ENCODE measurements at places on chromosomes 12 and 14.

GRCh38 chr14:22433069-22433468 lies 156.0 kb downstream of the DAD1 start:
- no peak for DNase-seq

DNA sequence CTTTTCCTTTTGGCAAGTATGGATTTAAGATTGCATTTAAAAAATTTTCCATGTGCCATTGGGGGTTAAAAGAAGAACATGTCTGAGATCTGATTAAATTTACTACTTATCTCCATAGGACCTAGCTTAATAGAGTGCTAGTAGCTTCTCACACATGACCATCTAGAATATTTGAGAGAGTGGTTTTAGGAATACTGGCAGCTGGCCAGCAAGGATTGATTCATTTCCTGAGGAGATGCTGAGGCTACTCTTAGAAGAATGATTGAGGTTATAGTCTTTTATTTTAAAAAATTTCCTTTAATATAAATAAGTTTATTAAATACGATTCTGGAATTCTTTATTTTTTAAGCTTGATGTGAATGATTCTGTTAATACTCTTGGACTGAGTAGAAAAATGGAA lies 56.2 kb downstream of the MIPOL1 start:
- no peak for DNase-seq

GRCh38 chr12:41277100-41277945 lies 89.2 kb downstream of the PDZRN4 start:
- DNase-seq: peak; percentile 44

DNA sequence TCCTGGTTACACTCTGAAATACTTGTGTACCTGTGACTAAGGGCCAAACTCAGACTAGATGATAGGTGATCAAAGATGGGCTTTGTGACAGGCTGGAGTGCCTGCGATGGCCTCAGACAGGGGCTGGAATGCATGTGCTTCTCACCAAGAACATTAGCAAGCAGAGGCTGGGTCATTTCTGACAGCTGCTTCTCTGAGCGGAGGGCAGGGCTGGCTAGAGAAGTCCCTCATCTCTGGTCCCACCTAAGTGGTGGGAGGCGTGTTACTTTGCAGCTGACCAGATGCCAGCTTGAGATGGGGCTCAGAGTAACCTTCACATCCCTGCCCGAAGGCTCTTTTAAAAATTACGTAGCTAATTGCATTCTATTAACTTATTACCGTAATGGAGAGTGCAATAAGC lies 106.8 kb upstream of the RTL1 start:
- no peak for DNase-seq

- DNase-seq: no peak
These were observed 27.6 kb downstream of the PDE3A start for GRCh38 chr12:20395791-20396550.

GRCh38 chr12:55842681-55843429 lies at the start of gene MMP19:
MMP19 (minus strand) TSS chr12:55842936; CDS start chr12:55842830, 106 bp downstream.
- DNase-seq: no peak

GRCh38 chr12:109723311-109723881 lies 9.8 kb downstream of the FAM222A start:
- DNase-seq: no peak

- no peak for DNase-seq
These were observed 7.2 kb downstream of the OR8S1 start for GRCh38 chr12:48532601-48533000.

DNA sequence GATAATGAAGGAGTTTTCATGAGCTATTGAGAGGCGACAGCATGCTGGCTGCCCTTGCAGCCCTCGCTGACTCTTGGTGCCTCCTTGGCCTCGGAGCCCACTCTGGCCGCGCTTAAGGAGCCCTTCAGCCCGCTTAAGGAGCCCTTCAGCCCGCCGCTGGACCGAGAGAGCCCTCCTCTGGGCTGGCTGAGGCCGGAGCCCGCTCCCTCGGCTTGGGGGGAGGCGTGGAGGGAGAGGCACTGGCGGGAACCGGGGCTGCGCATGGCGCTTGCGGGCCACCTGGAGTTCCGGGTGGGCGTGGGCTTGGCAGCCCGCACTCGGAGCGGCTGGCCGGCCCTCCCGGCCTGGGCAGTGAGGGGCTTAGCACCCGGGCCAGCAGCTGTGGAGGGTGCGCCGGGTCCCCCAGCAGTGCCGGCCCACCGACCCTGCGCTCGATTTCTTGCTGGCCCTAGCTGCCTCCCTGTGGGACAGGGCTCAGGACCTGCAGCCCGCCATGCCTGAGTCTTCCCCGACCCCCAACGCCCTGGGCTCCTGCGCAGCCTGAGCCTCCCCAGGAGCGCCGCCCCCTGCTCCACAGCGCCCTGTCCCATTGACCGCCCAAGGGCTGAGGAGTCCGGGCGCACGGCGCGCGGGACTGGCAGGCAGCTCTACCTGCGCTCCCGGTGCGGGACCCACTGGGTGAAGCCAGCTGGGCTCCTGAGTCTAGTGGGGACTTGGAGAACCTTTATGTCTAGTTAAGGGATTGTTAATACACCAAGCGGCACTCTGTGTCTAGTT lies 20.1 kb upstream of the PAWR start:
- DNase-seq: no peak

GRCh38 chr12:94649349-94650142 lies 811 bp downstream of the TMCC3 start:
- peak; percentile 64 for DNase-seq

DNA sequence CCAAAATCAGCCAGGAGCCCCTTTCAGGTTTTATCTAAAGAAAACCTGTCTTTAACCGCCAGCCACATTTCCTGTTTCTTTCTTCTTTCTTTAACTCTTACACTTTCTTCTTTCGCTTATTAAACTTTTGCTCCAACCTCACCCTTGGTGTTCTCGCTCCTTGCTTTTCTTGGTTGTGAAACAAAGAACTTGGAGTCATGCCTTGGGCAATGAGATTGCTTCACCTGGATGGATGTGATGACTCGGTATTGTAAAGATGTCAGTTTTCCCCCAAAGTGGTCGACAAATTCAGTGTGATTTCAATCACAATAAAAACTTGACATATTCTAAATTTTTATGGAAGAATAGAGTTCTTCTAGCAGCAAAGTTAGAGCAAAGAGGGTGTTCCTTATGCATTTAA lies 16.2 kb upstream of the TCL1A start:
- DNase-seq: no peak

- DNase-seq: peak; percentile 83
These were observed 747 bp downstream of the IRF2BPL start for GRCh38 chr14:77027538-77028383.

GRCh38 chr14:101464984-101465794 lies 96.1 kb upstream of the DIO3 start:
- DNase-seq: no peak

- DNase-seq: no peak
These were observed 236.1 kb downstream of the CACNA1C start for GRCh38 chr12:2288875-2289274.

GRCh38 chr12:24993793-24994192 lies 44.9 kb upstream of the BCAT1 start:
- DNase-seq: no peak

DNA sequence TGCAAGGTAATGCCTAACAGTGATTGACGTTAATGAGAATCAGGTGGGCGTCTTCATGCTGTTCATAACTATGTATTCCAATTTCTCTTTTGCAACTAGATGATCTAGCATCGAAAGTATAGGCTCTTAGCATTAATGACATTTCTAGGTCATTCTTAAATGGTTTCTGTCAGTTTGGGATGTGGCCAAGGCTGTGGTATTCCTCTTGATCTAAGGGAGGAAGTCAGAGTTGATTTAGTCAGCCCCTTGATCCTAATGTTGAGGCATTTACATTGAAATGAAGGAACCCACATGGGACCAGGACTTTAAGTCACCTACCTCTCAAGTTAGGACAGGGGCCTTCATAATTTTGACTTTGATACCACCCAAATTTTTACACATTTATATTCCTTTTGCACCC lies 448.1 kb downstream of the NPAS3 start:
- no peak for DNase-seq
